ENCODE measurements at places on chromosomes 12 and 14. TPM values are rescaled to one million over a fixed set of nuclear protein-coding genes. Genes with fewer than 3 reads are reported as not detected.

The KRT7 gene
- polyA plus RNA-seq: not detected

The GPR65 gene
- polyA plus RNA-seq: not detected

The NUP107 gene
- 48.4 TPM for polyA plus RNA-seq

The WNT5B gene
- polyA plus RNA-seq: 17.0 TPM

The FSCB gene
- not detected for polyA plus RNA-seq

The IL31 gene
- polyA plus RNA-seq: not detected

The PSMD9 gene
- polyA plus RNA-seq: 79.3 TPM

The NANOG gene
- not detected for polyA plus RNA-seq

The EML5 gene
- 23.6 TPM for polyA plus RNA-seq

The CISTR gene
- polyA plus RNA-seq: not detected

The HOXC9 gene
- polyA plus RNA-seq: not detected

The MAP3K9 gene
- 10.4 TPM for polyA plus RNA-seq

The LRTM2 gene
- polyA plus RNA-seq: 2.4 TPM

The LYZ gene
- not detected for polyA plus RNA-seq

The STXBP6 gene
- 14.6 TPM for polyA plus RNA-seq

The CLEC6A gene
- not detected for polyA plus RNA-seq

The PDE3A gene
- polyA plus RNA-seq: 0.94 TPM

The DBX2 gene
- 0.07 TPM for polyA plus RNA-seq

The SLC38A2 gene
- polyA plus RNA-seq: 143 TPM

The SCNN1A gene
- not detected for polyA plus RNA-seq

The FGFR1OP2 gene
- polyA plus RNA-seq: 79.4 TPM

The TMCC3 gene
- 1.9 TPM for polyA plus RNA-seq

The JAG2 gene
- polyA plus RNA-seq: 31.5 TPM

The TSHR gene
- polyA plus RNA-seq: not detected

The SLC5A8 gene
- 0.12 TPM for polyA plus RNA-seq

The A2ML1 gene
- polyA plus RNA-seq: 0.08 TPM

The SLC38A4 gene
- not detected for polyA plus RNA-seq

The SLC35E3 gene
- 10.5 TPM for polyA plus RNA-seq

The ANKRD33 gene
- polyA plus RNA-seq: not detected

The P2RX2 gene
- polyA plus RNA-seq: not detected

The LHX5 gene
- polyA plus RNA-seq: 2.0 TPM

The BCL7A gene
- 65.6 TPM for polyA plus RNA-seq

The CDCA3 gene
- 7.3 TPM for polyA plus RNA-seq

The IGFBP6 gene
- not detected for polyA plus RNA-seq

The KLRB1 gene
- polyA plus RNA-seq: not detected

The FANCM gene
- polyA plus RNA-seq: 5.0 TPM

The IL22 gene
- not detected for polyA plus RNA-seq

The LBHD2 gene
- not detected for polyA plus RNA-seq

The CPNE8 gene
- polyA plus RNA-seq: 1.9 TPM

The MYH6 gene
- not detected for polyA plus RNA-seq

The GMFB gene
- polyA plus RNA-seq: 98.6 TPM

The ANKLE2 gene
- 72.3 TPM for polyA plus RNA-seq

The PHETA1 gene
- polyA plus RNA-seq: 25.4 TPM

The KLRK1 gene
- polyA plus RNA-seq: 14.9 TPM

The ZFC3H1 gene
- 70.2 TPM for polyA plus RNA-seq

The CD27 gene
- polyA plus RNA-seq: not detected

All from neural cell (in vitro differentiated cells).